COLO829 (cell line): ENCODE measurements at places on chromosomes 11 and 22.

GRCh38 chr11:94799726-94800125 lies 31.6 kb downstream of the AMOTL1 start:
- no peak for DNase-seq

- peak; percentile 71 for DNase-seq
Observed at GRCh38 chr11:75558939-75559843, 2.9 kb upstream of the SERPINH1 start.

- no peak for DNase-seq
Observed at GRCh38 chr11:81874635-81875034, 859.0 kb downstream of the FAM181B start.

DNA sequence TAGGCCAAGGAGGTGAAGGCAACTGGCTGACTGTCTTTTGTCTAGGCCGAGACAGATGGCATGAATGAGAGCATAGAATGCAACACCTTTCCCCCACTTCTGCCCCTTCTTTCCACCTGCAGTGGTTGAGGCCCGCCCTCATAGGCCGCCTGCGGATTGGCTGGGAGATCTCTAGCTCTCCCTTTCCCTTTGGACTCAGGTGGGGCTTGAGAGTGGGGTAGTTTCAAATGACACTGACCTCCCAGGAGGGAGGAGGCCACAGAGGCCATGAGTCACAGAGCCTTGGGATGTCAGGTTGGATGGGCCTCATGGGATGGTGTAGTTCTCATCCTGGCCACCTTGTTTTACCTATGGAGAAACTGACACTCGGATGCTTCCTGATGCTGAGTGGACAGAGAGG lies 9.1 kb downstream of the MICAL2 start:
- no peak for DNase-seq

DNA sequence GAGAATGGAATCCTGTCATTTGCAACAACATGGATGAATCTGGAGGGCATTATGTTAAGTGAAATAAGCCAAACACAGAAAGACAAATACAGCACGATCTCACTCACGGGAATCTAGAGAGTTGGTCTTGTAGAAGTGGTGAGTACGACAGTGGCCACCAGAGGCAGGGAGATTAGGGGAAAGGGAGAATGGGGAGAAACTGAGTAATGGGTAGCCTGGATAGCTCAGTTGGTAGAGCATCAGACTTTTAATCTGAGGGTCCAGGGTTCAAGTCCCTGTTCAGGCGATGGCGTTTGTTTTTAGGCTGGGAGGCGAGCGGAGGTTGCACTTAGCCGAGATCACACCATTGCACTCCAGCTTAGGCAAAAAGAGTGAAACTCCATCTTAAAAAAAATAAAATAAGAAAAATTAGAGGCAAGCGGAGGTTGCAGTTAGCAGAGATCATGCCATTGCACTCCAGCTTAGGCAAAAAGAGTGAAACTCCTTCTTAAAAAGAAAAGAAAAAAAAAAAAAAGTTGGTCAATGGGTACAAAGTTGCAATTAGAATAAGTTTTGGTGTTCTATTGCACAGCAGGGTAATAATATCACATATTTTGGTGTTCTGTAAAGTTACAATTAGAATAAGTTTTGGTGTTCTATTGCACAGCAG lies 95.7 kb upstream of the UBASH3B start:
- no peak for DNase-seq

- no peak for DNase-seq
Observed at GRCh38 chr11:128867277-128867676, at the start of gene KCNJ1. KCNJ1 (minus strand) TSS chr11:128867296; CDS start chr11:128840243, 27,053 bp downstream.
